Fibroblast of mammary gland (primary cell): ENCODE measurements at places on chromosomes 13 and 19.
A peak's percentile ranks its signal among the peaks of the same experiment; 100 is the strongest.

DNA sequence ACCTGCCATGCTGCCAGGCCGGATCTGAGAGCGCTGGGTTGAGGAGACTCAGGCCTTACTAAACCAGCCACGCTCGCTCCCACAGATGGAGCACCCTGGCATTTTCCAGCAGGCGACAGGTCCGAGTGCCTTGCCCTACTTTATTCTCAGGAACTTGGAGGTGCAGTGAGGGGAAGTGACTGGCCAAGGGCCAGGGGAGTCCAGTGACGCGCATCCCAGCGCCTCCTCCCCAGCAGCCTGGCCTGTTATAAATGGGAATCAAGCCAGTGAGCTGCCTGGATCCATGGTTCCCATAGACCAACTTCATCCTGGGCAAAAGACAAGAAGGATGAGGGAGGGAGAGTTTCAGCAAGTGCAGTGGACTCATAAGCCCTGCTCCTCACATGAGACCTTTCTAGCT is 35.5 kb downstream of the TMED1 start:
- no peak for DNase-seq

DNA sequence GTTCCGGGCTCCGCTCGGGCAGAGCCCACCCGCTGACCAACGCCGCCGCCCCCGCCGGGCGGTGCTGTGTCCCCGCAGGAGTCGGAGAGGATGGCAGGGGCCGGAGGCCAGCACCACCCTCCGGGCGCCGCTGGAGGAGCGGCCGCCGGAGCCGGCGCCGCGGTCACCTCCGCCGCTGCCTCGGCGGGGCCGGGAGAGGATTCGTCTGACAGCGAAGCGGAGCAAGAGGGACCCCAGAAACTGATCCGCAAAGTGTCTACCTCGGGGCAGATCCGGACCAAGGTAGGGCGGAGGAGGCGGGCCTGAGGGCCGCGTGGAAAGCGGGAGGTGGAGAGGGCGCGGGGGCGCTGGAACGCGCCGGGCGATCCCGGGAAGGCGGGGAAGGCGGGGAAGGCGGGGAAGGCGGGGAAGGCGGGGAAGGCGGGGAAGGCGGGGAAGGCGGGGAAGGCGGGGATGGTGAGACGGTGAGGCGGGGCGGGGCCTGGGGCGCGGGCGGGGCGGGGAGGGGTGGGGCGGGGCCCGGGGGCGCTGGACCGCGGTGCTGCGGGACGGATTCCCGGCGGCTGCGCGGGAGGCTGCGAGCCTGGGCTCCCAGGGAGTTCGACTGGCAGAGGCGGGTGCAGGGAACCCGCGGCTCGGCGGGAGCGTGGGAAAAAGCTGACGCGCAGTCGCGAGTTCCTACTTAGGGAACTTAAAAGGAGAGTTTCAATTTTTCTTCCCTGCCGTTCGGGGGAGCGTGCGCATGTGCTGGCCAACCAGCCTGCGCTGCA is 421 bp downstream of the DGKH start:
- peak; percentile 70 for DNase-seq

DNA sequence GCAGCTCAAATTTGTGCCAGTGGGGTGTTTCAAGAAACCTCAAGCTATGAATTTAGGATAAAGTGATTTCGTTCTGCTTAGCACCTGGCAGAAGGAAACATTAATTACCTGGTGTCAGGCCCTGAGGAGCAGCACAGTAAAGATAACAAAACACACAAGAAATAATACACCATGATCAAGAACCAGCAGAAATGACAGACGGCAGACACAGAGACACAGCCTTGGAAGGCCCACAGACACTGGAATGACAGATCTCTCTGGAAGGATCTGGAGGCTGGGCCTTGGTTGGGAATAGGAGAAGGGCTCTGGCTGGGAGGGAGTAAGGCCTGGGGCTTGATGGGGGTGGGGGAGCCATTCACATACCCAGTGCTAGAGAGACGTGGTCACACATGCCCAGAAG is 10.8 kb downstream of the PRODH2 start:
- DNase-seq = no peak

- peak; percentile 57 for DNase-seq
These were observed 30.2 kb upstream of the HTR2A start for GRCh38 chr13:46926916-46927590.

GRCh38 chr19:45173816-45174215 is 4.2 kb downstream of the TRAPPC6A start:
- peak; percentile 74 for DNase-seq

- DNase-seq = no peak
These were observed 2.9 kb downstream of the NWD1 start for GRCh38 chr19:16722591-16722990.

DNA sequence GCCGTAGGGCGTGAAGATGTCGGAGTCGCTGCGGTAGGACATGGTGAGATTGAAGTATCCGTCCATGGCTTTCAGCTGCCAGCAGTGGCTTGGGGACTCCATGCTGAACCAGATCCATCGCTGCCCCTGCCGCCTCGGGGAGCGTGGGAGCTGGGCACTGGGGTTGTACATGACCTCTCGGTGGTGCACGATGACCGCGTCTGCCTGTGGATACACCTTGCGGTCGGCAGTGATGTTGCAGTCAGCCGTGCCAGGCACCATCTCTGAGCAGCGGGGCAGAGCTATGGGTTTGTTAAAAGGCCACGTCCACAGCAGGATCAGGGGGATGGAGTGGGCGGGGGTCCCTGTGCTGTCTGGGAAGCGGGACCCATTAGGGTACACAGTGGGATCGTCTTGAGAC is 7.4 kb downstream of the FUT6 start:
- DNase-seq = no peak

DNA sequence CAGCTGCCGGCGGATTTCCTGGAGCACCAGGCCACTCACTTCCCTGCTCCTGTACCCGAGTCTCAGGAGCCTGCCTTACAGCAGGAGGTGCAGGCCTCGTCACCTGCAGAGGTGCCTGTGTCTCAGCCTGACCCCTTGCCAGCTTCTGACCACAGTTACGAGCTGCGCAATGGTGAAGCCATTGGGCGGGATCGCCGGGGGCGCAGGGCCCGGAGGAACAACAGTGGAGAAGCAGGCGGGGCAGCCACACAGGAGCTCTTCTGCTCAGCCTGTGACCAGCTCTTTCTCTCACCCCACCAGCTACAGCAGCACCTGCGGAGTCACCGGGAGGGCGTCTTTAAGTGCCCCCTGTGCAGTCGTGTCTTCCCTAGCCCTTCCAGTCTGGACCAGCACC is 3.3 kb downstream of the ZNF574 start:
- no peak for DNase-seq

DNA sequence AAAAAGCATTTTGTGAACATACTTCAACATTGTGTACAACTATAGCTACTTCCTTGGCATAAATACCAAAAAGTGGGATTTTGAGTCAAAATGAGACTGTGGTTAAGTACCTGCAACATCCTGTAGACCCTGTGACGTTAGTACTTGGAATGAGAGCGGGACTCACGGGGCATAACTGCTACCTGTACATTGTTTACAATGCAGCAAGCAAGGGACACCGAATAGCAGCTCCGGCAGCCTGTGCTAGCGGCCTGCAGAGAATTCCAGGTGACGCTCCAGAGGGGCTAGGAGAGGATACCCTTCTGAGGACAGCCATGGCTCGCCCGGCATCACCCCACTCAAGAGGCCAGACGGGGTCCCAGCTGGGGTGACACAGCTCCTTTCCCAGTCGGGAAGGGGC is 824 bp upstream of the ZNF331 start:
- no peak for DNase-seq

GRCh38 chr19:58212336-58213074 is 16.2 kb upstream of the ZNF544 start:
- peak; percentile 20 for DNase-seq

DNA sequence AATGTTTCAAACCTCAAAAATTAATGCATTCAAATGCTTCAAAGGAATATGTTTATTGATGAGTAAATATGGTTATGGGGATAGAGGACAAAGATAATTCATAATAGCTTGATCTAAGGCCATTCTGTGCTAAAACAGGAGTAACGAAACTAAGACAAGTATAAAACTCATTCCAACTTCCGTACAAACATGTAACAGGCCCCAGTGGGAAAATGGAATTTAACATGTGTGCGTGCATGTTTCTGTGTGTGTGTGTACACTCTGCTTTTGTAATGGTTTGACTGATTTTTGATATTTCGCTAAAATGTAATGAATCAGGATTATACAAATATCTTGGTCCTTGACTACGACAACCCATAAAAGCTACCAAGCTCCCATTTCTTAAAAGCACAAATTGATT is 91.0 kb downstream of the KLF12 start:
- DNase-seq = no peak

- peak; percentile 32 for DNase-seq
These were observed 27.4 kb downstream of the NDFIP2 start for GRCh38 chr13:79508224-79508961.

GRCh38 chr13:76928456-76928855 is 19.9 kb upstream of the ACOD1 start:
- no peak for DNase-seq

DNA sequence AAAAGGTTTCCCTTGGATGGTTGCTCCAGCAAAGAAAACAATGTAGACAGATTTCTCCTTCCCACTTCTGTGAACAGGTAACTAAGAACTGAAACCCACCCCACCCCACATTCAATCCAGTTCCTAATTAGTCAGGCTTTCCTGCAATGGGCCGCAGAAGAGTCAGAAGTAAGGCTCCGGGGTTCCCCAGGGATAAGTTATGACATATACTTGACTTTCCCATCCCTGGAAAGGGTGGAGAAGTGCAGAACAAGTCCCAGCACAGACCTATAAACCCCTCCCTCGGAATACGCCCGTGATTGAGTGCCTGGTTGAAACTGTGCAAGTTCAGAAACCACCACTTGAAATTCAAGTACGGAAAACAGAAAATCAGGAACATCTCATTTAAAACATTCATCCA is 24.9 kb downstream of the RCBTB2 start:
- DNase-seq = no peak

DNA sequence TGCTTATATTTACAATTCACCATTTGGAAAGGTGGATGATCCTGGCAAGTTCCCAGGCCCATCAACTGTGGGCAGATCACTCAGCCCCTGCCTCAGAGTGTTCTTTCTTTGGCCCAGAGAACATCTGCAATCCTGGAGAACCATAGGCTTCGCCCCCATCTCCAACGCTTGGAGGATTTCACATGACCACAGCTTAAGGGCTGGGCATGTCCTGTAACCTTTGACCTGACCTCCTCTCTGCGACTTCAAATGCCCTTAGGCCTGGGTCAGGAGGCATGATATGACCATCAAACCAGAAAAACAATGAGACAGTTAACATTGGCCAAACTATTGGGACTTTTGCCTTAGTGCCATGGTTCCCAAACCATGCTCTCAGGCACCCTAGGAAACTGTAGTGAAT is 7.2 kb upstream of the MBNL2 start:
- no peak for DNase-seq

DNA sequence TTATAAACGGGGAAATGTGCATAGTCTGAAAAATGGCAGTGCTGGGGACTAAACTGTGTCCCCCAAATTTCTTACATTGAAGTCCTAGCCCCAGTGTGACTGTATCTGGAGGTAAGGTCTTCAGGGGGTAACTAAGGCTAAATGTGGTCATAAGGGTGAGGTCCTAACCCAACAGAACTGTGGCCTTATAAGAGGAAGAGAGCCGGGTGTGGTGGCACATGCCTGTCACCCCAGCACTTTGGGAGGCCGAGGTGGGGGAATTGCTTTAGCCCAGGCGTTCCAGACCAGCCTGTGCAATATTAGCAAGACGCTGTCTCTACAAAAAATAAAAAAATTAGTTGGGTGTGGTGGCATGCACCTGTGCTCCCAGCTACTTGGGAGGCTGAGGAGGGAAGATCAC is 17.8 kb downstream of the PROZ start:
- no peak for DNase-seq

- DNase-seq = no peak
These were observed 985 bp upstream of the CLC start for GRCh38 chr19:39738814-39739213.

DNA sequence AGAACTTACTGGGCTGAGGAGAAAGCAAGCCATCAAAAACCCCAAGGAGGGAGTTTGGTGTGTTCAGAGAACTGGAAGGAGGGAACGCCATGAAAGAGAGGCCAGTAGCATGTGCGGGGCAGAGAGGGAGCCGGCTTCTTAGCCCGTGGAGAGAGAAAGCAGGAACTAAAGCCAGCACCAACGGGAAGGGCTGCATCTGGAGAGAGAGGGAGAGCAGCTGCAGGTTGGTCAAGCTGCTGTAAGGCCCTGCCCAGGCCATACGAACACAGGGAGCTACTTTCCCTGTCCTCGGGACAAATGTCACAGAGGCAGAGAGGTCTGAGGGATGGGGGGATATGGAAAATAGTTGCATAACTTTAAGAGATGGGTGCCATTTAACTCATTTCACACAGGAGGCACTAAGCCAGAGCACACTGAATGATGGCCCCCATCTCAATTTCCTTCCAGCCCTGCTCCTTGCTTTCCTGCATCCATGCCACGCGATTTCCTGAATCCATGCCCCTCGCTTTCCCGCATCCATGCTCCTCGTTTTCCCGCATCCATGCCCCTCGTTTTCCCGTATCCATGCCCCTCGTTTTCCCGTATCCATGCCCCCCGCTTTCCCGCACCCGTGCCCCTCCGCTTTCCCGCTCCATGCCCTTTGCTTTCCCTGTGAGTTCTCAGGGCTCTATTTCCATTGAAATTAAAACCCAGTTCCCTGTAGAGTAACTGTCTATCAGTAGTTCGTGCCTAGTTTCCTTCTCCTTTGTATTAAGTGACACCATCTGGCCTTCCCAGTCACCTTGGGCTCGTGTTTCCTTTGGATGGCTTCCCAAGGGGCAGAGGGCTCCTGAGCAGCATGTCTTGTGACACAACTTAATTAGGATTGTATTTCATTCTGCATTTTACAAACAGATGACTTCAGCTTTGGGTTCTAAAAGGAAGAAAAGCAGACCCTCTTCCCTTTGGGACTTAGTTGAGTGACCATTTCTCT is 31.5 kb upstream of the TPT1 start:
- DNase-seq = peak; percentile 23

- DNase-seq = no peak
These were observed 446.9 kb downstream of the COG6 start for GRCh38 chr13:40102360-40102727.

DNA sequence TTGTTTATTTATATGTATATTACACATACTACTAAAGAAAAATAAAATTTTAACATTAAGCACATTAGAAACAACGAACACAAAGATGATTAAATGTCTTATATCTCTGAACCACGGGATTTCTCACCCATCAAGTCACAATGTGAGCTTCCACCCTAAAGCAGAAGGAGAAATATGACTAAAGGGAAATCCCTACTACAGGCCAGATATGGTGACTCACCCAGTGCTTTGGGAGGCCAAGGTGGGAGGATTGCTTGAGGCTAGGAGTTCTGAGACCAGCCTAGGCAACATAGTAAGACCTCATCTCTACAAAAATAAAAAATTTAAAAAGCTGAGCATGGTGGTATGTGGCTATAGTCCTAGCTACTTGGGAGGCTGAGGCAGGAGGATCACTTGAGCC is 24.6 kb downstream of the DCT start:
- peak; percentile 42 for DNase-seq
